ENCODE measurements at places on chromosomes 5 and 9.

DNA sequence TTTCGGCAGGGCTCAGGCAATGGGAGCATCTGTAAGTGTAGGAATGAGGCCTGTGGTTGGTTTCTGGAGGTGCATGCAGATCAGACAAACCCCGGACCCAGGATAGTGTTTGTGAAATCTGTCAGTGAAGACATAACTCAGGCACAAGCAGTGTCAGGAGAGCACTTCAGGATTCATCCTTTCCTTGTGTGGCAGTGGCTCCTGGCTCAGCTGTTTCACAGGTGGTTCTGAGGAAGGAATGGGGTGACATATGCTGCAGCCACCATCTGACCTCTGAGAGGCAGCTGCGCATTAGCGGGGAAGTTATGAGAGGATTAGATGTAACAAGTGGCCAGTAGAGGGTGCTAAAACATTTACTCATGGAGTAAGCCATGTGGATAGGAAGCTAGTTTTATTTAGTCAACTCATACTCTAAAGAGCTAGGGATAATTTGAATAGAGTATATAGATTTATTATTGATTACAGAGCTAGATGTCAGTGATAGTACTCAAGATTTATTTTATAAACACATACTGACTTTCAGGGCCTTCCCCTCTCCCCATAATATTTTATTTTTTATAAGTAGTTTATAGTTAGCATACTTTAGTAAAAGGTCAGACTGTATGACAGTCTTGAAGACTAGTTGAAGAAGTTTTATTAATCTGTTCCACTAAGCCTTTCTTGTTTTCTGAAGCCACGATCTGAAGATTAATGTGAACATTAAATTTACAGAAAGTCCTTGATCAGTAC, 28.4 kb downstream of the NNT start:
- DNase-seq = no peak

- no peak for DNase-seq
Observed at GRCh38 chr5:54616031-54616430, 98.5 kb downstream of the SNX18 start.

- DNase-seq = no peak
Observed at GRCh38 chr9:101268426-101268825, 116.4 kb downstream of the BAAT start.

- no peak for DNase-seq
Observed at GRCh38 chr9:137804908-137805630, 72.5 kb upstream of the CACNA1B start.
